ENCODE measurements at places on chromosomes 2 and 18. TPM values are rescaled to one million over a fixed set of nuclear protein-coding genes. Genes with fewer than 3 reads are reported as not detected.

The RTTN gene
- total RNA-seq, result 24.8 TPM

The REG1B gene
- total RNA-seq, result not detected

The EIPR1 gene
- 39.1 TPM for total RNA-seq

The SLC23A3 gene
- 2.9 TPM for total RNA-seq

The RAPGEF4 gene
- not detected for total RNA-seq

The KATNAL2 gene
- total RNA-seq, result 0.32 TPM

The C2orf15 gene
- total RNA-seq, result 0.82 TPM

The NTSR2 gene
- total RNA-seq, result not detected

The TMEM178A gene
- not detected for total RNA-seq

The MALT1 gene
- total RNA-seq, result 30.3 TPM

The NETO1 gene
- not detected for total RNA-seq

The ALKAL2 gene
- total RNA-seq, result not detected

The CDCA7 gene
- total RNA-seq, result 33.9 TPM

The LONRF2 gene
- 0.08 TPM for total RNA-seq

The MEIS1 gene
- total RNA-seq, result not detected

The MEP1B gene
- total RNA-seq, result not detected

The MAP3K19 gene
- not detected for total RNA-seq

The IL1B gene
- not detected for total RNA-seq

The ANTXR1 gene
- total RNA-seq, result 0.30 TPM

The KIF3C gene
- 6.6 TPM for total RNA-seq

The DNAH7 gene
- total RNA-seq, result 0.04 TPM

The CYBRD1 gene
- total RNA-seq, result 0.97 TPM

The ABHD1 gene
- 0.34 TPM for total RNA-seq

The KCNJ13 gene
- total RNA-seq, result not detected

The RNASEH1 gene
- 41.4 TPM for total RNA-seq

The CHRNG gene
- not detected for total RNA-seq

The OSR1 gene
- total RNA-seq, result not detected

The NOSTRIN gene
- total RNA-seq, result not detected

The CACNB4 gene
- total RNA-seq, result 0.10 TPM

The HNMT gene
- total RNA-seq, result not detected

The PLGLB1 gene
- total RNA-seq, result 2.0 TPM

The MERTK gene
- 0.51 TPM for total RNA-seq

The CYS1 gene
- not detected for total RNA-seq

The PARD6G gene
- total RNA-seq, result 0.38 TPM

The NYAP2 gene
- total RNA-seq, result not detected

The PRSS56 gene
- total RNA-seq, result not detected

The CCL20 gene
- total RNA-seq, result 6.0 TPM

The SERPINB10 gene
- not detected for total RNA-seq

The AFF3 gene
- 1.1 TPM for total RNA-seq

The SFXN5 gene
- total RNA-seq, result 17.9 TPM

The FSHR gene
- total RNA-seq, result not detected

The CCDC195 gene
- not detected for total RNA-seq

The SH3RF3 gene
- total RNA-seq, result 0.25 TPM

The EN1 gene
- total RNA-seq, result not detected

The BOLL gene
- total RNA-seq, result not detected

The GKN1 gene
- total RNA-seq, result not detected

All from activated CD8-positive, alpha-beta memory T cell treated with anti-CD3 and anti-CD28 coated beads for 36 hours (primary cell).